ENCODE measurements at places on chromosomes 12 and 14.

GRCh38 chr12:117907108-117907689 is 61.6 kb downstream of the KSR2 start:
- no peak for DNase-seq

GRCh38 chr12:82124711-82125380 is 233.3 kb downstream of the CCDC59 start:
- DNase-seq: no peak

DNA sequence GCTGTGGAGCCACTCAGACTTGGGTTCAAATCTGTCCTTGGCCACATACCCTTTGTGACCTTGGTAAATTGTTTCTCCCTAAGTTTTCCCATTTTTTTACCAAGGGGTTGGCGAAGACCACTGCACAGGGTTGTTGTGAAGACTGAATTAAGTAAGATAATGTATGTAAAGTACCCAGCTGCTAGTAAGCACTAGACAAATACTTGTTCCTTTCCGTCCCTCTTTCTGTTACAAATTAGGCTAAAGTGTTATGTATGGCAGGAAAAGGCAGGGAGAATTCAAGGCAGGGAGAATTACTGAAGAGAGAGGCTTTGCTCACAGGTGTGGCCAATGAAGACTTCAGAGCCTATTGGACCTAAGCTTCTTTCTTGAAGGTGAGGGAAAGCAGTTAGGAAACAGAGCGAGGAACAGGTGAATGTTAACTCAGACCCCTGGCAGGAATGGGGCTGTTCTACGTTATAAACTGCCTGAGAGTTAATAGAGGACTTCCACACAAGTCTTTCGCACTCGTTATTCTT is 25.9 kb downstream of the ABHD12B start:
- DNase-seq: no peak

DNA sequence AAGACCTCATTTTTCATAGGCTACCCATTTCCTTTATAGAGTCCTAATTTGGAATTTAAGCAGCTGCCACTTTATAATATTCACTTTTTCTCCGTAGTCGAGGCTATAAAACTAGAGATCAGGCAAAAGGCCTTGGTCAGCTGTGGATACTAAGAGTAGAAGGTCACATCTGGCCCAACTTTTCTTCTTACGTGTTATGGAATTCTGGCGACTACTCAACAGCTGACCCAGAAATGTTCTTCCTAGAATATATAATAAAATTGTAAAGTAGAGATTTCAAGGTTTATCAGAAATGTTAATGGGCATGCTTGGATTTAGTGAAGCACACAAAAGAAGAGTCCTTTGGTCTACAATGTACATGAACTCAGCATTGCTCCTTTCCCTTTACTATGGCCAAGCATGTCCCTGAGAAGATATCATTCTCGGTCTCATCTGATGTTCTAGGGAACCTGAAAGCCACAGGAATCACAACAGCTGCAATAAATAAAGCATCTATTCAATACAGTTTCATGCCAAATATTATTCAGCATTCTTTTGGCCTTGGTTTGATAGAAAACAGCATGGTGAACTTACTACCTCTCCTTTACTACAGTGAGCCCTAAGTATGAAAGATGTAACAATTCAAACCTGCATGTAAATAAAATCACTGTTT is 261.4 kb upstream of the NPAS3 start:
- DNase-seq: no peak

DNA sequence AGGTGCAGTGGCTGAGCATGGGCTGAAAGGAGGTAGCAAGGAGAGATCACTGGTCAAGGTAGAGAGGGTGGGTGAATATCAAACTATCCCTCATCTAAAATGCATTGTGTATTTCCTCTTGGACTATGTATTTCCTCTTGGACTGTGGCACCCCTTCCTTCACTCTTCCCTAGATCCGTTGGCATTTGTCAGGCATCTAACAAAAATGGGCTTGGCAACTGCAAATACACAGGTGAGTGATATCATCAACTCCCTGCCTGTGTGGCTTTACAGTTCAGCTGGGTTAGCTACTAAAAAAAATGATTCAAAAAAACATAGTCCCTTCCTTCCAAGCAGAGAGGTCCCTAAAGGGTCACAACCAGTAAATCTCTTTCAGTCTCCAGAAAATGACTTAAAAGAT is 142.8 kb upstream of the FUT8 start:
- DNase-seq: no peak

GRCh38 chr14:41606532-41607303 is at the start of gene LRFN5:
TSS of gene LRFN5 (plus strand) at chr14:41606876.
- no peak for DNase-seq

- DNase-seq: no peak
These were observed 551.2 kb upstream of the SEL1L start for GRCh38 chr14:82084813-82085212.

GRCh38 chr14:100894416-100894815 is 9.1 kb downstream of the RTL1 start:
- DNase-seq: no peak

GRCh38 chr14:101556566-101557320 is 4.6 kb upstream of the DIO3 start:
- no peak for DNase-seq

DNA sequence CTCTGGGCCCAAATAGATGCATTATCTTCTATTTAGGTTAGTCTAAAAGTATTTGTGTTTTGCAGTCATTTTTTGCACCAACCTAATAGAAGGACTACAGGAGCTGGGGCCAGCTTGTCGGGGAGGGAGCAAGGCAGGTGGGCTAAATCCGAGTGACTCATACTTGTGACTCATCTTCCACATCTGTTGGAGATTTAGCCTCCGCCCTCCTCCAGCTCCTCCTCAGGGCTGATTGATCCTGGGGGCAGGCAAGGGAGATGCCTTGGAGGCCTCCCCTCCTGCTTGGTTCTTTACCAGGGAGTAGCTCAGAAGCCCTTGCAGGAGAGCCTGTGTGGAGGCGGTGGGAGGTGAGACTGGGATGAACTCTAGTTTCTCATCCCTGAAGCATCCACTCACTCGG is 27.9 kb downstream of the RHOF start:
- DNase-seq: no peak

DNA sequence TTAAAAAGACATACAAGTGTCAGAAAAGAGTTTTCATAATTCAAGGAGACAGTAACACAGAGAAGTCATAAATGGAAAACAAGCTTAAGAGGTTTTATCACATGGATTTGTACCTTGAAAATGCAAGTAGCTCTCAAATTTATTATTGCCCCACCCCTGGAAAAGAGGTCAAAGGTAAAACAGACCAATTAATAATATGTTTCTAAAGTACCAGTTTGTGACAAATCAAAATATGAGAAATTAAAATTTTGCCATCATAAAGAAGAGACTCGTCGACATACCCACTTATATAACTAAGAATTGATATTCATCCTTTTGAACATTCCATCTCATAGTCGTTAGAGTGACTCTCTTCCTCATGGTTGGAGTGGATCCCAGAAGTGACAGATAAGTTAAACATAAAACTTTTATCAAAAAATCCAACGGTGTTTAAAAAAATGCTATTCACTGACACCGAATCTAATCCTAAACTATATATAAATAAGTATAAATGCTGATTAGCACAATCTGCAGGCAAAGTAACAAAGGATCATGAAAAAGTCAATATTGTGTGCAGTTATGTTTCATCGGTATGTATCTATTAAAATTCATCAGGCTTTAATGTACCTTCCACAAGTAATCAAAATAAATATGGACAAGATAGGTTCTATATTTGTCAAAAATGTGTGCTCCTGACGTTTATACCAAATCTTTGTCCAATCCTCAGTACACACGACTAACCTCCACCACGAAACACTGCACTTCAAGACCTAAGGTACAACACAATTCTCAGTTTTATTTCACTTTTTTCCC is 2.3 kb downstream of the CORO1C start:
- DNase-seq: no peak

- DNase-seq: no peak
These were observed 11.5 kb downstream of the RIMKLB start for GRCh38 chr12:8709124-8709830.

GRCh38 chr12:2548081-2548480 is 246.7 kb upstream of the FKBP4 start:
- no peak for DNase-seq

DNA sequence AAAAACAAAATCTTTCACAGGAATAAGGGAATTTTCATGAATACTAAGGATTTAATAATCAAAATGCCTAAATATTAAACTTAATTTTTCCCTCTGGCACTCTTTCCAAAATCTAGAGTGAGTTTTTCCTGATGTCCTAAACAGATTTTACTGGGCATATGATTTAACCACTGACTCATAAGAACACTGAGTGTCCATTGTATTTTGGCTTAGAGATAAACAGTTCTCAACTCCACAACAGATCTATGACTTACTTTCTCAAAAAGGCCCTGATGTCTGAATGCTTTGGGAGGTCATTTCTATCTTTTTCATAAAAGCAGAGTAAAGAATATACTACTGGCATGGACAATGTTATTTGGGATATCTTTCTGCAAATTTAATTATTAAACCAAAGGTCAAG is 15.0 kb downstream of the TMBIM4 start:
- no peak for DNase-seq

DNA sequence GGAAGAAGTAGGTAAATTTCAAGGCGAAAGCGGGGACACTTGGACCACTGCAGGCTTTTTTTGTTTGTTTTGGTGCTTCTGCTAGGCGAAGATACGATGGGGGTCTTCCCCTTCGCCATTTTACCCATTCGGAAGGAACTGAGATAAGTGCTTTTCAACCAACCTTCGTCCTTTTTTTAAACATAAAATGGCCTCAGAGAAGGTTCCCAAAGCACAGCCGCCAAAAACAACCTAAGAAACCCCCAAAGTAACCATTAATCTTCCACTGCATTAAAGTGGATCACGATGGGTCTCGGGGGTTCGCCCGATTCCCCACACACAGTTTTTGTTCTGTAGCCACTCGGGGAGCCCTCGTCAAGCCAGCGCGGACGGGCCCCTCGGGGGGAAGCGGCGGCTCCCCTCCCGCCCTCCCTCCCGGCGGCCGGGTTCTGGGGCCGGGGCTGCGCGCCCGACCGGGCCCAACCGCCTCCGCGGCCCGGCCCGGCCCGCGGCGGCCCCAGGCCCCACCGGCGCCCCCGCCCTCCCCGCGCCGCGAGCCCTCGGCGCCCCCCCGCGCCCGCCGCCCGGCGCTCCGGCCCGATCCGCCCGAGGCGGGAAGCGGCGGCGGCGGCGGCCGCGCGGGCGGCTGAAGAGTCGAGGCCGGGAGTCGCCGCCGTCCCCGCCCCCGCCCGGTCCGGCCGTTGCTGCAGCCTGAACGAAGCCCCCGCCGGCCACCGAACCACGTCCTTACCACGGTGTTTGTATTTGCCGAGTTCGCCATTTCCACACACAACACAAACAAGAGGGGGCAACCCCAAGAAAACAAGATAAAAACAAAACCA is 790 bp downstream of the GTF2A1 start:
- DNase-seq: peak; percentile 81

- DNase-seq: no peak
These were observed 30.6 kb downstream of the SCAF11 start for GRCh38 chr12:45959728-45960127.

- peak; percentile 96 for DNase-seq
These were observed 17.0 kb downstream of the RHOF start for GRCh38 chr12:121776190-121777098.

DNA sequence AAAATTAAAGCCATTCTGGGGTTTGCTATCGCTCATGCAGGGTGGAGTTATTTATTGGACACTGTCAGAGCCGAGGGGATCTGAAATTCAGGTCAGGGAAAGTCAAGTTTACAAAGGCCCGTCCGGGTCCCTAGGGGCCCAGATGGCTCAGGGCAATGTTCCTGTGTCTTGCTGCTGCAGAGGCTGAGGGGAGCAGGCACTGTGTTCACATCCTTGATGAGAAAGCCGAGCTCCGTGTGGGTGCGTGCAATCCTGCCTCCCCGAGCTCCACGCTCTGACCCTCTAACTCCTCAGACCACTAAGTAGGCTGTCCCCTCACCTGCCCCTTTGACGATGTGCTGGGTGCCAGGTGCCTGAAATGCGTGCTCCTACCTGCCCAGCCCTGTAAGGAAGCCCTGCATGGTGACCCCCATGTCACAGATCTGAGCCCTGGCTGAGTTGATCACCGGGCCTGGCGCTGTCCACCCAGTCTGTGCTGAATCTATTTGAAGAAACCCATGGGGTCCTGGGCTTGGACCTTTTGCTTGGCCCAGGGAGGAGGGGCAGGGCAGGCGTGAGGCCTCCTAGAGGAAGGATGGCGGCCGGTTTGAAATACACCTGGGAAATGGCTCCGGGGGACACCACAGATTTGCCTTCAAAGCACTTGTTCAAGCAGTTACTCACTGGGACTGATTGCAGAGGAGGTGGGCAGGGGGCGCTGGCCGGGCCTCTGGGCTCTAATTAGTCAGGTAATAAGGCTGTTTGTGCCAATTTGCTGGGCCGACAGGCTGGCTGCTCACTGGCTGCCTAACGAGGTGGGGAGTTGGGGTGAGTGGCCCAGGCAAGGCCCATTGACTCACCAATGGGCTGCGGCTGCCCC is 204.3 kb downstream of the KIF26A start:
- DNase-seq: peak; percentile 52

DNA sequence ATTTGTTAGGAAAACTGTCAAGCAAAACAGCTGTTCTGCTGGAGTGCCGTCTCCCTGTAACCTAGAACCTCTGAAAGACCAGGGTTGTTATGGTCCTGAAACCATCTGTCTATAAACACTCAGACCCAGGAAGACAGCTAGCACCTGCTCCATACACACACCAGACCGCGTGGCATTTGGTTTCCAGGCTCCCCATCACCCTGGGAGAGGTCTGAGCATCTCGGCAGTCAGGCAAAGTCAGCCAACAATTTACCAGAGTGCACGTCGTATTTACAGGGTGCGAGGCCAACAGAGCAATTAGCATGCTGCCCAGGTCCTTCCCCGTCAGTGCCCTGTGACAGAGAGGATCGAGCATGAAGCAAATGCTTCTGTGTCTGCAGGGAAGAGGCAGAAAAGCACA is 272.5 kb downstream of the SLC15A4 start:
- no peak for DNase-seq

GRCh38 chr14:55533960-55534359 is 46.0 kb upstream of the KTN1 start:
- DNase-seq: no peak

GRCh38 chr14:70425354-70425753 is 8.5 kb upstream of the SYNJ2BP start:
- no peak for DNase-seq

DNA sequence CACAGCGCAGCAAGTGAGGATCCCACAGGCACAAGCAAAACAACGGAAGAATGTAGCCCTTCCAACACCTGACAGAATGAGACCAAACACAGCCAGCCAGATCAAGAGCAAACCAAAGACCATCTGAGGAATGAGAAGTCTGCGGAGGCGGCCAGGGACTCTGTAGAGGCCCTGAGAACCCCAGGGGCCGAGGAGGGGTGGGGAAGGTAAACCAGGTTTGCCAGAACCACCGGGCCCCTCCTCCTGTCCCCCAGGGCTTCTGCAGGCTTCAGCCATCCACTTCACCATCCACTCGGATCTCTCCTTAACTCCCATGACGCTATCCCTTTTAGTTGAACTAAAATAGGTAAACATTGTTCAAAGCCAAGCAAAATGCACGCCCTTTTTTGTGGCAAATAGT is 37.4 kb downstream of the ZCRB1 start:
- no peak for DNase-seq

- DNase-seq: no peak
These were observed 35.0 kb downstream of the ACADS start for GRCh38 chr12:120760349-120761254.
